ENCODE measurements at places on chromosomes 12 and 14.

DNA sequence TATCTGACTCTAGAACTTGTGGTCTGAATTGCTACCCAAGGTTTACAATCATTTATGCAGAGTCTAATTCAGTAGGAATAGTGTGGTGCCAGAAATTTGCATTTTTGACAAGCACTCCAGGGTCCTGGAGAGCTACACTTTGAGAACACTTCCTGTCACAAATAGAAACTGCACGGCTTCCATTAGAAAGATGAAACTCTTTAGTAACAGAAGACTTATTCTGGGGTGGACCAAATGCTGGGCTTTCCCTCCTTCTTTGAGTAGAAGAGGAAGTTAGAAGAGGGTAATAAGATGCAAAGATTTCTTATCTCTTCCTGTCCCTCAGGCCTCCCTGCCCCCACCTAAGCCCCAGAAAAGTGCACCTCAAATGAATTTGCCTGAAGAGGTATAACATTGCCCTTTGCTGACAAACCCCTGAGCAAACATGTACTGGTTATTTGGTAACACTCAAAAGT, 28.4 kb downstream of the DGLUCY start:
- no peak for DNase-seq

DNA sequence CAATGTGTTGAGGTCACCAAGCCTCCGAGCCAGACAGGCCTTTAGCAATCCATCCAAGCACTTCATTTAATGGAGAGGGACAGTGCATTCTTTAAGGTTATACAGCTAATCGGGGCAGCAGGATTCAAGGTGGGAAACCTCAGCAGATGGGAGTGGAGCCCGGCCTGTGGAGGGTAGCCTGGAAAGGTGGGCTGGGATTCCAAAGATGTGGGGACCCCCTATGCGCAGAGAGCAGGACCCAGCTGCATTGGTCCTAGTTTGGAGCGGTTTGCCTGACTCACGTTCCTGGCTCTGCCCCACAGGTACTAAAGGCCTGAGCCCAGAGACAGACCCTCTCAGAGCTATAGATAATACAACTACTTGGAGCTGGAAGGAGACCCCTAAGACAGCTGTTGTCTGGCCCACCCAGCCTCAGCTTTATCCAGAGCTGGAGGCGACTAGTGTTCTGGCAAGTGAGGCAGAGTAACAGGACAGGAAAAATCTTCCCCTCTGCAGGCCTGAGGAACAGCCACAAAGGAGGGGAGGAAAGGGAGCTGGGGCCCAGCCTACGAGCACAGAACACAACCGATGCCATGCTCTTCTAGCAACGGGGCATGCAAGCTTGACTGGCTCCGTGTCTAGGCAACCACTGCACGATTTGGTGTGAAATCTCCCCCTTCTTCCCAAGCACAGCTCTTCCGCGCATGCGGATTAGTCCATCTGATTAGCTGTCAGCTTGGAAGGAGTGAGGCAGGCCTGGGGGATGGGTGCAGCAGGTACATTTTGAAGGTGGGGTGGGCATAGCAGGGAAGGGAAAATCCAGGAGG, 1.1 kb upstream of the MYH7 start:
- DNase-seq, result no peak

DNA sequence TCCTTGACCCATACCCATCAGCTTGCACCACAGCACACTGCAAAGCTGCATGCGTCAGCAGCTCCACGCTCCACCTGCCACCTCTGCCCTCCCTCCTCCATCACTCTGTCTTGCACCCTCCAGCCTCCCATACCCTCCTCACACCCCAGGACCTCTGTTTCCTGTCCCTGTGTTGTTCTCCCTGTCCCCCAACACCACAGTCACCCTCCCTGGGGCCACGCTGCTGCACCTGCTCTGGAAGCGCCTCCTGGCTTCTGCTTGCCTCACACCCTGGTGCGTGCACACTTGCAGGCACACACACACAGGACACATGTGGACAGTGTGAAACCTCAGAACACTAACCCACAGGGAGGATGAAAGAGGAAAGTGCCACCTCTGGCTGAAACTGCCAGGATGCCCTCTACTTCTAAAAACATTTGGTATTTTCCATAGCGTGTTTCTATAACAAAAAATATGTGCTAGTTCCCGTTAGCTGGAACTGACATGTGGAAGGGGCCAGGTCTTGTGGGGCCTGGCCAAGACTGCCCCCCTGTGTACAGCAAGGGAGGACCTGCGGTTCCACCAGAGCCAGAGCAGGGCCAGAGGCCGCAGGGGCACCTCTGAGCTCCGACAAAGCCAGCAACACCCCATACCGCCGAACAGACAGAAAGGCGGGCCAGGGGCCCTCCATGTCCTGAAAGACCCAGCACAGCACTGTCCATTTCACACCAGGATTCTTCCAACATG, 10.0 kb downstream of the BRF1 start:
- DNase-seq, result no peak

- no peak for DNase-seq
Observed at GRCh38 chr12:132558861-132559623, 51.3 kb downstream of the LRCOL1 start.

GRCh38 chr14:71361336-71361735, 454.1 kb downstream of the PCNX1 start:
- no peak for DNase-seq

- no peak for DNase-seq
Observed at GRCh38 chr14:94480809-94481208, 4.8 kb upstream of the SERPINA9 start.

DNA sequence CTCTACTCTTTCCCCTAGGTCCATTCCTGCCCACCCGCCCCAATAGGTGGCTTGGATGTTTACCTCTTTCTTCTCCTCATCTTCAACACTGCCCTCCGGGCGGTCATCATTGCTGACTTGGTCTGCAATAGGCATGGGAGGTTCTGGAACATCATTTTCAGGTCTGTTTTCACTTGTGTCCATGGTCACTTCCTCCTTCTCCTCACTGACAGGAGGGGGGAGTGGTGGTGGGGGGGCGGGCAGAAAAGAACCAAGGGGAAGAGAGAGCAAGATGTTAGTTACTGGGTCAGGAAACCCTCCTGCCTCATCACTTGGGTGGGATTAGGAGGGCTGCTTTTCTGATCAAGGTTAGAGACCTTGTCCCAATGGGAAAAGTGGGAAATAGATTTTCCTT, 12.1 kb upstream of the CDH24 start:
- DNase-seq, result no peak

DNA sequence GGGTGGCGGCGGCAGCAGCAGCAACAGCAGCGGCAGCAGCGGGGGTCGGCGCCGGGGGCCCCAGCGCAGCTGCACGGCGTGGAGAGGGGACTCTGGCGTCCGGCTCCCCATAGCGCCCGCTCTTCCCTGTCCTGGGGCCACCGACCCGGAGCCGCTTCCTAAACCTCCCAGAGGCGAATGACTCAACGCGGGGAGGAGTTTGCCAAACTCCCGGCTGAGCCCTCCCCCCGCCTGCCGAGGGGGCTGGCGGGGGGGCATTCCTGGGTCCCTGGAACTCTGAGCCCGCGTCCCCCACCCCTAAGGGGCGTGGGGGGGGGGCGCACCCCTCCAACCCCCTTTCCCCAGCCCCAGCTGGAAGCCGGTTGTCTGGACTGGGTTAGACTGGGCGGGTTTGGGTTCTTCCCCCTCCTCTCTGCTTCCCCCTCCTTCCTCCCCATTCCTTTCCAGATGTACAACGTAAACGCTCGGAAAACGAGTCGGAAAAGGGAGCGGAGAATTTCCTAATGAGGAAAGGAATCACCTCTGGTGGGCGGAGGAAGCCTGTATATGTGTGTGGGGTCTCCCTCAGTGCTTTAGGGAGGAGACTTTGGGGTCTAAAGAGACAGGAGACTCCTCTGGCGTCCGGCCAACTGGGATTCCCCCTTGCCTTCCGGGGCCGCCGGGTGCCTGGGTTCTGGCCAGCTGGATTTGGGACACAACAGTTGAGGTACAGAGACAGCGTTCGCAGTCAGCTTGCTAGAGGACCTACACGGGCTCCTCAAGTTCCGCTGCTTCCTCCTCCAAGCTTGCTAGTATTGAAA, at the start of gene ITGA5:
ITGA5 (minus strand) TSS at position 179 of the 800 bp plus-strand sequence; CDS start at position 111, 68 bp downstream.
- DNase-seq, result no peak

- DNase-seq, result no peak
Observed at GRCh38 chr14:80584744-80585505, 356.6 kb downstream of the CEP128 start.
